ENCODE measurements at places on chromosomes 16 and 17.

DNA sequence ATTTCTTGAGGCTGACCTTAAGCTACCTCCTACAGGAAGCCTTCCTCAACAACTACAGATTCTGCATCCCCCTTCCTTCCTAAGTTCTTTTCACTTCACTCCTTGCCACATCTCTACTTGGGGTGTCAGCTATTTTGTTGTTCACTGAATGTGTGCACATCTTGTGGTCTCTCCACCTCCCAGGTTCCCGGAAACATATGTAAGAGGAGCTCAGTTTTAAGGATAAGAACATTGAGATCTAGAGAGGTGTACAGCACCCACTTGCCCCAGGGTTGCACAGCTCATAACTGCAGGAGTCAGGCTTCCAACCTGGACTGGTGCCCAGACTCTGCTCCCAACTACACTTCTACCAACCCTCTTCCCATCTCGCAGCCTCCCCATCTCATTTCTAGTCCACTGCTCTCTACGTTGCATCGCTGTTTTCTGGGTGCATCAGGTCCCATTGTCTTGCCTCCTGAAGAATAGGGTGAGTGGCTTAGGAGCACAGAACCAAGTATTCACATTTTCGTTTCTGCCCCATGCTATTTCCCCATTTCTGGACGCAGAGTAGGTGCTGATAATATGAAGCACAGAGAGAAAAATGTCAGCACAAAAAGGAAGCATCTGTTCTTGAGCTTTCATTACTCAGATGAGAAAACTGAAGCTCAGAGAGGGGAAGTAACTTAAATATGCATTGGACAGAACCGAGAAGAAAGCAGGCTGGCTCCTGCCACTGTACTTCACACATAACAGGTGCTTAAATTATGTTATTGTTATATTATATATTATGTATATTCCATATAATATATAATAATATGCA is 292.0 kb upstream of the CCL2 start:
- DNase-seq: peak; percentile 44

- DNase-seq: no peak
Measured at GRCh38 chr17:81927152-81927652, 333 bp downstream of the MAFG start.

GRCh38 chr17:61669522-61669921 is 78.5 kb upstream of the NACA2 start:
- DNase-seq: no peak

- no peak for DNase-seq
Measured at GRCh38 chr16:50038286-50038685, 13.3 kb downstream of the CNEP1R1 start.

GRCh38 chr17:57481910-57482391 is 225.6 kb downstream of the MSI2 start:
- DNase-seq: no peak

DNA sequence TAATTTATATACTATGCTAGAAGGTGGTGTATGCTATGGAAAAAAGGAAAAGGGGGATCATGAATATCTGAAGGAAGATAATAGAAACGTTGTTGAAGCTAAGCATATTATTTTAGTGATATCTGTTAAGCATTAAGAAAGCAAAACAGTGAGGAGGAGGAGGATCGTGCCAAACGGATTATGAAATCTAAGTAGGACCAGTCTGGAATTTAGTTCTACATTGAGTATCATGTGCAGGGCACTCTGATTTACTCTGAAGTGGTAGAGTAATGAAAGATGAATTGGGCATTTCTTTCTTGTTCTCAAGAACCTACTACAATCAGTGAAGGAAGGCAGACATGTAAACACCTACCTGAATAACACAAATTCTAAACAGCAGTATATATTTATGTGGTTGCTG is 195.3 kb downstream of the CYB561 start:
- no peak for DNase-seq

GRCh38 chr16:74033441-74033995 is 263.1 kb upstream of the PSMD7 start:
- no peak for DNase-seq

GRCh38 chr16:72689851-72690250 is 358.1 kb downstream of the ZFHX3 start:
- DNase-seq: no peak

DNA sequence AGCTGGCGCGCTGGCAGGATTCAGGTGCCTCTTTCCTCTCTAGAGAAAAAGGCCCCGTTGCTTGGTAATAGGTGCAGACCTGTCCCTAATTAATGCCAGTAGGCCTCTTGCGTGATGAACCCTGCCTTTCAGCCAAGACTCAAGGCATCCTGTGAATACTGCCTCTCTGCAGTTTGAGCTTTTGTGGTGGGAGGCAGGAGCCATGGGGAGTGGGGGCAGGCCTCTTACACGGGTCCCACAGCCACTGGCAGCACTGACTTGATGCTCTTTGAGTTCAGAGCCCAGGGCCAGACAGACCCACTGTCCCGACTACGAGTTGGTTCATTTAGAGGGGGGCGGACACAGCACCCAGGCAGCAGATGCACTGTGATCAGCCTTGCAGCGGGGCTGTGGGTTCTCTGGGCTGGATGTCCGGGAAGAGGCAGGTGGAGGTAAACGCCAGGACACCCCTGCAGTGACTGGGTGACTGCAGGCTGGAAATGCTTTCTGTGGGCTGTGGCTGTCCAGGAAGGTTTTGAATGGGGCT is 237.0 kb downstream of the SEC14L1 start:
- no peak for DNase-seq
